ENCODE measurements at places on chromosomes 2 and 18. TPM values are rescaled to one million over a fixed set of nuclear protein-coding genes. Genes with fewer than 3 reads are reported as not detected.

DNA sequence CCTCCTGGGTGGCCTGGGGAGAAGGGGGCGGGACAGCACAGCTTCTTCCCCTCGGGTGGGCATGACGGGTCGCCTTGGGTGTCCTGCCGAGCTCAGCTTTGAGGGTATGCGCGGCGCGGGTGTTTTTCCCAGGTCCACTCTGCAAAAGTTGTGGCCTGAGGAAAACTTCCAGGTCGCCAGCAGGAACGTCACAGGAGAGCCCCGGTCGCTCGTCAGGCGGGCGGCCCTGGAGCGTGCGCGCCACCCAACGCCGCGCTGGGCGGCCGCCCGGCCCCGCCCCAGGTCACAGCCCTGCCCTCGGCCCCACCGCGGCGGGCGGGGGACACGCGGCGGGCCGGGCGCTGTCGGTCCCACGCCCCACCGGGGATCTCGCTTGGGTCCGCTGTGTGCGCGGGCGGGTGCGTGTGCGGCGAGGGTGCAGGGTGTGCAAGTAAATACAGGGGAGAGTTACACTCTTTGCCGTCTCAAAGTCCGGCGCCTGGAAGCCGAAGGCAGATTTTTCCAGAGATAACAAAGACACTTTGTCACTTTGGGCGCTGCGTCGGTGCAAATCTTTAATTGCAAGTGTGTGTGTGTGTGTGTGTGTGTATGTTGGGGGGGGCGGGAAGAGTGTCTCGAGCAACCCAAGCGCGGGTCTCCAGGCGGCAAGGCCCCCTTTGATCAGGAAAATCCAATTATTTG lies 616 bp upstream of the SP5 start:
- no peaks in the 10 kb centered on the region for H3K36me3 ChIP-seq
- peaks cover 11% of the 10 kb centered on the region for H3K27me3 ChIP-seq
- H3K27ac ChIP-seq = peak overlapping the region; percentile 36
- H3K4me1 ChIP-seq = no peaks in the 10 kb centered on the region
- H3K4me3 ChIP-seq = peak overlapping the region; percentile 37
- DNase-seq = peak; percentile 39

Gene SLC5A6
- 52.4 TPM for total RNA-seq

- peak overlapping the region; percentile 97 for H3K27ac ChIP-seq
- H3K27me3 ChIP-seq = no peaks in the 10 kb centered on the region
- H3K4me1 ChIP-seq = peaks cover 16% of the 10 kb centered on the region
Observed at GRCh38 chr2:237669628-237670392, 42.4 kb downstream of the LRRFIP1 start.

- no peak for DNase-seq
- H3K4me1 ChIP-seq = no peaks in the 10 kb centered on the region
- H3K36me3 ChIP-seq = no peaks in the 10 kb centered on the region
- no peak overlapping the region for H3K27ac ChIP-seq
- H3K4me3 ChIP-seq = no peak overlapping the region
Observed at GRCh38 chr2:63044362-63045327, 6.0 kb upstream of the OTX1 start.

GRCh38 chr18:6652098-6652497 lies 77.4 kb upstream of the ARHGAP28 start:
- H3K4me3 ChIP-seq = no peak overlapping the region
- no peak overlapping the region for H3K27ac ChIP-seq
- H3K36me3 ChIP-seq = no peaks in the 10 kb centered on the region
- H3K27me3 ChIP-seq = no peaks in the 10 kb centered on the region
- no peaks in the 10 kb centered on the region for H3K4me1 ChIP-seq

Gene PLGLB2
- total RNA-seq = 0.26 TPM

DNA sequence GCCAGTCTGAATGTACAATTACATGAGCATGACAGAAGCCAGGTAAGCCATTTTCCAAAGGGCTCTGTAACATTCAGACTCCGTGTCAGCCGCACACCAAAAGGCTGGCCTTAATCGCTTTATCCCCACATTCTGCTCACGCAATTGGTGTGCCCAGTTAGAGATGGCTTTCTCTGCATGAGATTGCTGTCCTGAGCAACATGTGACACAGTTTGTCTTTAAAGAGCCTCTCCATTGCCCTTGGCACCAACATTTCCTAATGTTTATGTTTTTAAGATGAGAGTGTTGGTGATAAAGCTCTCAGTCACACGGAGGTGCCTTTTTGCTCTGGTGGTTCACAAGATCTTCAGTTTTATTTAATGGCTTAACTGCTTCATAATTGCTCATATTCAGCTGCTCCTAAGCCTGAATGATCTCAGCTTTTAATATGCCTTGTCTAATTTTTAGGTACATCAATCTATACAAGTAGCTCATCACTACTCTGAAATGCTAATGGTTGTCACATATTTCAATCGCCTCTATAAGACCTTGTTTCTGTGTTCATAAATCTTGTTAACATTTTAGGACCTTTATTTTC lies 164.8 kb upstream of the ACVR2A start:
- H3K27me3 ChIP-seq = no peaks in the 10 kb centered on the region
- H3K4me1 ChIP-seq = no peaks in the 10 kb centered on the region
- DNase-seq = no peak
- no peaks in the 10 kb centered on the region for H3K36me3 ChIP-seq
- H3K4me3 ChIP-seq = no peak overlapping the region

Gene C18orf63
- not detected for total RNA-seq

DNA sequence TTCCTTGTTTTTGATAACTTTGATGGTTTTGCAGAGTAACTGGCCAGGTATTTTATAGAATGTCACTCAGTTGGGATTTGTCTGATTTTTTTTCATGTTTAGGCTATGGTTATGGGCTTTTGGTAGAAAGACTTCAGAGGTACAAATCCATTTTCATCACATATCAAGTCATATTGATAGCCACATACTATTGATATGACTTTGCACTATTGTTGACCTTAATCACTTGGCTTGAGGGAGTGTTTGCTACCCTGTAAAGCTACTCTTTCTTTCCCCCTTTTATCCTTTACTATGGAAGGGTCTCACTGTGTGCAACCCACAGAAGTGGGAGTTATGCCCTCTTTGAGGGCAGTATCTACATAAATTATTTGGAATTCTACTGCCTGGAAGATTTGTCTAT lies 109.8 kb downstream of the BABAM2 start:
- no peak overlapping the region for H3K4me3 ChIP-seq
- H3K27me3 ChIP-seq = no peaks in the 10 kb centered on the region
- H3K4me1 ChIP-seq = no peaks in the 10 kb centered on the region
- DNase-seq = no peak
- no peak overlapping the region for H3K27ac ChIP-seq

DNA sequence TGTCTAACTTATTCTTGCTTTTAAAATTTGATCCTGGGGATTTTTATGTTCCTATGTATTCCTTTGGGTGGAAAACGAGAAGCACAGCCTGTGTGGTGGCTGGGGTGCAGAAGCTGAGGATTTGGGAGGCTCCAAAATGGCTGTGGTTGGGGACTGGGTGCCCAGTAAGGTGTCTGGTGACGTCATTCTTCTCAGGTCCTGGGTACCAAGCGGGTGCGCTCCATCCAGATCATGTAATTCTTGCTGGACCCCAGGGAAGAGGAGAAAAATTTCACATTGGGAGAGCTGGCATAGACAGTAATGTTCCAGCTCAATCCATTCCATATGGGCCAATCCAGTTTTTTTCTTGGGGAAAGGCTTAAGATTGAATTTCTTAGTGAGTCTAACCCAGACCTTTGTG lies 61.1 kb upstream of the THOC1 start:
- DNase-seq = no peak
- no peak overlapping the region for H3K27ac ChIP-seq
- no peaks in the 10 kb centered on the region for H3K4me1 ChIP-seq
- no peaks in the 10 kb centered on the region for H3K27me3 ChIP-seq

- H3K36me3 ChIP-seq = no peaks in the 10 kb centered on the region
- H3K27ac ChIP-seq = no peak overlapping the region
- no peak overlapping the region for H3K4me3 ChIP-seq
- no peaks in the 10 kb centered on the region for H3K4me1 ChIP-seq
- no peaks in the 10 kb centered on the region for H3K27me3 ChIP-seq
Observed at GRCh38 chr18:13288509-13289133, 70.1 kb downstream of the LDLRAD4 start.

GRCh38 chr2:240567872-240568677 lies at the start of gene RNPEPL1:
RNPEPL1 (plus strand) TSS chr2:240568484; CDS start chr2:240568587, 103 bp downstream.
- DNase-seq = peak; percentile 42
- H3K27me3 ChIP-seq = no peaks in the 10 kb centered on the region
- H3K4me1 ChIP-seq = peaks cover 8% of the 10 kb centered on the region
- H3K27ac ChIP-seq = peak within 1 kb of the TSS; percentile 98
- H3K36me3 ChIP-seq = no peaks in the 10 kb centered on the region
- H3K4me3 ChIP-seq = peak within 1 kb of the TSS; percentile 60

Gene LBX2
- total RNA-seq = not detected

Gene REEP1
- total RNA-seq = 16.1 TPM

Measured in uterus (tissue), 4 donors.